ENCODE measurements at places on chromosomes 2 and 18.

DNA sequence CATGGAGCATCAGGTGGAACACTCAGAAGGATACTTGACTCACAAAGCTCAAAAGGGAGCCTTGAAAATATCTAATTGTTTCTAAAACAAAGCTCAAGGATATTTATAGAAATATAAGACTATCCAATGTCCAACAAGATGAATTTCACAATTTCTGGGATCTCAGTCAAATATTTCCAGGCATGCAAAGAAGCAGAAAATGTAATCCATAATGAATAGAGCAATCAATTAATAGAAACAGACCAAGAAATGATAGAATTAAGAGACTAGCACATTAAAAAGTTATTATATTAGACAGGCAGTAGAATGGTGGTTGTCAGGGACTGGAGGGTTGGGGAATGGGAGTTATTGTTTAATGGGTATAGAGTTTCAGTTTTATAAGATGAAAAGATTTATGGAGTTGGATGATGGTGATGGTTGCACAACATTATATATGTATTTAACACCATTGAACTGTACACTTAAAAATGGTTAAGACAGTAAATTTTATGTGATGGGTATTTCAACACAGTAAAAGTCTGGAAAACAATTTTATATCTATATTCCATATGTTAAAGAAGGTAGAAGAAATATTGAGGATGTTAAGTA lies 189.9 kb upstream of the PIEZO2 start:
- no peak for DNase-seq

GRCh38 chr2:170227951-170228350 lies 50.0 kb downstream of the MYO3B start:
- DNase-seq, result no peak

GRCh38 chr2:196967116-196967515 lies 40.6 kb upstream of the PGAP1 start:
- no peak for DNase-seq

- DNase-seq, result peak; percentile 26
Measured at GRCh38 chr18:32019251-32019948, 775 bp downstream of the RNF125 start.

DNA sequence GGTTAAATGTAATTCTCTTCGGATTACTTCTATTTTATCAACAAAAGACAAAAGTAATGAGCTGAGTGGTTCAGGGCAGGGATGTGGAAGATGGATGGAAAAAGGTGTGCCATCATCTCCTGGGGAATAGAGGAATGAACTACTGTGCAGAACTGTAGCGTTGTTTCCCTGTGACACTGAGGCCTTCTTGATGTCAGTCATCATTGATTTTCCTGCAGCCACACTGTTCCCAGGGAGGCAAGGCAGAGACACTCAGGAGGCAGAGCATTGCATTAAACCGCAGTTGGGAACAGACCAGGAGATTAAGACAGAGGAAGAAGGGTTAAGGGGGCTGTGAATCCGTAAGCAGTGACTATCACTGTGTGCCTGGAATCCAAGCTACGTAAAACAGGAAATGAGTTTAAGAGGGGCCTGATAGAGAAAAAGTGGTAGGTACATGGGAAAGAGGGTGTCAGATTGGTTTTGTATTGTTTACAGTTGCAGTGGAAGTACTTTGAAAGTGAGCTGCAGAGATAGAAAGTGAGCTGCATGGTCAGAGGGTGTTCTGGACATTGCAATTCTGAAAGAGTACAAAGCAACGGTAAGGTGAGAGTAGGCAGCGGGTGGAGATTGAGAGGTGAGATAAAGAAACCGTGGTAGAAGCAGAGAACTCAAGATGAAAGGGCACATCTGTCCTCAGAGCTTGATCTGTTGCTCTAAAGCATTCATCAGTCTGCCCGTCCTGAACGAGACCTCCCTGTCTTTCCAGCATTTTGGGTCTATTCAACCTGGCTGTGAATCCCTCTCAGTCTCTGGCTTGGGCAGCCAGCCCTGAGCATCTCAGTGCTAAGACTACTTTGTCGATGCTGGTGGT lies 793.4 kb upstream of the CELF4 start:
- no peak for DNase-seq

DNA sequence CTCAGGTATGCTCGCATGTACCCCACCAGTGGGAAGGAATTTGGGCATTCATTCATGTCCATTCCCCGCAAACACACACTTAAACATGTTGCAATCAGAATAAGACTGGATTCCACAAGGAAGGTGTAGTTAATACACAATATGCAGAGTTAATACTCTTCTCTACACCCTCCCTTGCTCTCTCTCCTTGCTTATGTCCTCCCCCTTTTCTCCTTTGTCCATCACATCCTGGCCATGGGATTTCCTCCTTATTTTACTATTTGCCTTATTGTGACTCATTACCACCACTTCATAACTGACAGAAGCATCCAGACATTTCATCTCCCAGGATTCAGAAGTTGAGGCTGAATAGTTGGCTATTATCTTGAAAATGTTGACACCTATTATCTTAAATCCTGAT lies 473.8 kb upstream of the SPHKAP start:
- DNase-seq, result no peak

GRCh38 chr2:37877457-37878315 lies 47.4 kb upstream of the RMDN2 start:
- DNase-seq, result peak; percentile 28

DNA sequence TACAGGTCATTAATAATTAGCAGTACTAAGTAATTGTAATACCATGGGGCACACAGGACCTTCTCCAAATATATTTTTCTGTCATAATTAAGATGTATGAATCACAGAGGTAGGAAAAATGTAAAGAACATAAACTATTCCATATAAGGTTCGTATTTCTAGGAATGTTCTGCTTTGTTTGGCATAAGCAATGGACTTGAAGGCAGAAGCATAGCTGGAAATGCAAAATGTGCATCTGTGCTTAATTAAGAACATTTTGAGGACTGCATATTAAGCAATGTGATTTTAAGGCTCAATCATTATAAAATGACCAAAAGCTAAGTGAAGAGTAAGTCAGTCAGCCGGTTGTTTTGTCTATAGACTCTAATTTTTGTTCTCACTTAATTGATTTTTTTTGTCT lies 123.2 kb downstream of the RBM43 start:
- no peak for DNase-seq

- no peak for DNase-seq
Measured at GRCh38 chr18:22451796-22452195, 34.1 kb upstream of the CTAGE1 start.

DNA sequence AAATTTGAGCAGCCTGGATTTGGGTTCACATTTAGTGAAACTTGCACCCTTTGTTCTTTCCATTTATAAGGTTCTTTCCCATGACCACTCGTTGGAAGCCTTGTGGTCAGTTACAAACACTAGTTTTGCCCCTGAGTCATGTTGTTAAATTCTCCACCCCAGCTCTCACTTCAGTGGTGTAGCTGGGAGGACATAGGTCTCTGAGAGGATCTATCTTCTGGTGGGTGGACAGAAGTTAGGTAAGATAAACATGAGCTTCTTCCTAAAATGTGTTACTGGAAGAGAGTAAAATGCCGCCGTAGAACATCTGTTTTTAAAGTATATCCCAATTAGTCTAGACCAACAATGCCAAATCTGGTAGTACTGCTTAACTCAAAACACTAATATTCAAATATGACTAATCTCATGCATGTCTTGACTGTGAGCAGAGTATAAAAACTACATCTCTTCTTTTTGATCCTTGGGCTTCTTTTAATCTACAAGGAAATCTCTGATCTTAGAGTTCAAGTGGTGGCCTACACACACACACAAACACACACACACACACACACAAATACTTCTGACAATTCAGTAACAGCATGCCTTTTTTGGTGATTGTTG lies 162.6 kb upstream of the FN1 start:
- no peak for DNase-seq

- DNase-seq, result no peak
Measured at GRCh38 chr2:32832821-32833220, 113.9 kb upstream of the LTBP1 start.

DNA sequence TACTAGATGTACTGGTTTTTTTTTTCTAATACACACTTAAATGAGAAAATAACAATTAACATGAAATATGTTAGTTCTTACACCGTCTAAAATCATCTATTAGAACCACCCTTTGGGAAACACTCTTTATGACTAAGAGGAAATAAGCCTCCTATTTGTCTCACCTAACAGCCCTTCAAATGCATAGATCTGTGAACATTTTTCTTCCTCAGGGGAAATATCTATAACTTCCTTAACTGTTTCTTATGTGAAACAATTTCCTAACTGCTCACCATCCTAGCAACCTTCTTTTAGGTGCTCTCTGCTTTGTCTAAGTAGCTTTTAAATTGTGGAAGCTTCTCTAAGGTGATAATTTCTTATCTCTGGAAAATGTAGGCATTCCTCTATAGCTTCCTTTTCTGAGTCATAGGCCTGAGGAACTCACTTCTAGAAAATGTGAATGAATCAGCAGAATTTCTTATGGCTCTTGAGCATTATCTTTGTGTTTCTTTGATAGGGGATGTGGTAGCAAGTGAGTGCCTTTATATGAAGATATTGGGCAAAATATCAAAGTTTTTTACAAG lies 56.1 kb downstream of the CNTNAP5 start:
- DNase-seq, result no peak

- no peak for DNase-seq
Measured at GRCh38 chr2:58852243-58852642, 611.1 kb upstream of the FANCL start.
